ENCODE measurements at places on chromosomes 2 and 18. TPM values are rescaled to one million over a fixed set of nuclear protein-coding genes. Genes with fewer than 3 reads are reported as not detected.

The CCDC93 gene
- 46.5 TPM for total RNA-seq

The ATP9B gene
- 49.4 TPM for total RNA-seq

The TCF23 gene
- total RNA-seq = 0.04 TPM

The C2orf15 gene
- total RNA-seq = 7.8 TPM

The VSNL1 gene
- 0.61 TPM for total RNA-seq

The DPYSL5 gene
- total RNA-seq = 2.8 TPM

The TXNDC2 gene
- 0.29 TPM for total RNA-seq

The TTC31 gene
- total RNA-seq = 26.1 TPM

The GALR1 gene
- not detected for total RNA-seq

The RGPD6 gene
- total RNA-seq = 18.4 TPM

The RTP5 gene
- total RNA-seq = not detected

The EGR4 gene
- 0.36 TPM for total RNA-seq

The ANKRD30B gene
- total RNA-seq = not detected

The NEU2 gene
- not detected for total RNA-seq

The L3MBTL4 gene
- total RNA-seq = 15.9 TPM

The CRYGD gene
- total RNA-seq = not detected

The CFAP210 gene
- total RNA-seq = 0.58 TPM

The SPC25 gene
- total RNA-seq = 10.1 TPM

The RABL2A gene
- 39.5 TPM for total RNA-seq

The CFAP221 gene
- 4.5 TPM for total RNA-seq

The MAL gene
- total RNA-seq = not detected

Measured in mesothelial cell of epicardium (in vitro differentiated cells).